ENCODE measurements at places on chromosomes 5 and 9. TPM values are rescaled to one million over a fixed set of nuclear protein-coding genes. Genes with fewer than 3 reads are reported as not detected.

Gene ARHGEF37
- 1.2 TPM for total RNA-seq

GRCh38 chr9:34463098-34463900 lies 4.7 kb downstream of the DNAI1 start:
- DNase-seq, result no peak

Gene ZBTB26
- 9.8 TPM for total RNA-seq

DNA sequence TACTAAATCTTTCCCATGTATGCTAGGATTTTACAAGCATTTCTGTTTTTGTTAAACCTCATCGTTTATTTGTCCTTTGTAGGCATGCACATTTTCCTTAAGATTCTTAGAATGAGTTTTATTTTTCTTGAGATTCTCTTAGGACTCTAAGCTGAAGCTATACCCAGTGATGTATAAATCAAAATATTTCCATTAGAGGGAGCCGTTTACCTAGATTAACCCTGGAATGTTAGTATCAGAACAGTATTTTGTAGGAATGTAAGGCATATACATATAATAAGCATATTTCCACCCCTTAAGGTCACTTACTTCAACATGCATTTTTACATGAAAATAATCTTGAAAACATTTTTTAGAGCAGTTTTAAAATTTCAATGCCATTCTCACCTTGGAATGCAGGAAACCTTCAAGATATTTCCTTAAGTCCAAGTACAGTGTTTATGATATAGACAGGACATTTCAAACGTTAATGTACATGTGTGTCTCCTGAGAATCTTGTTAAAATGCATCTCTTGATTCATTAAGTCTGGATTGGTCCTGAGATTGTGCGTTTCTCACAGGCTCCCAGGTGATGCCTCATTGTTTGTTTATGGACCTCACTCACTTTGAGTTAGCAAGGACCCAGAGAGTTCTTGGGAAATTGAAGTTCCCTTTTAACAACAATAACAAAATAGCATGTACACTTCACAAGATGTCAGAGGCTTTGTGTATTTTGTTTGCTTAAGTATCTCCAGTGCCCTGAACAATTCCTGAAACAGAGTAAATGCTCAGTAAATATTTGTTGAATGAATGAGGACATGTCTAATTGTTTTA lies 34.9 kb upstream of the FCHO2 start:
- DNase-seq, result no peak

Gene TMEM245
- total RNA-seq, result 67.3 TPM

Gene F2RL2
- under 0.01 TPM for total RNA-seq

DNA sequence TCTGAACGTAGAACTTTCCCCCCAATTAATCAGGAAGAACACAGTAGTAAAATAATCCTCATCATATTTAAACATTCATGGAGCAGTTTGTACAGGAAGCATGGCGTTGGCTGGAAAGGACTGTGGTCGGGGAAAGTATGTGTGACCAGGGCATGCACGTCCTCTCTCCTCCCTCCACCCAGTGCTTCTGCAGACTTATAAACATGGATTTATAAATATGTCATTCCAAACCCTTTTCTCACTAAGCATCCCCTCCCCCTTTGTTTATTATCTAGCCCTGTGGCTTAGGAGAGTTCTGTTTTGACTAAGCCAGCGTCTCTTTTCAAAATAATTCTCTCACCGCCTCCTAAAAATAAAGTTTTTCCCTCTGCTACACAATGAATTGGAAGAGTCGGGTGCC lies 70.4 kb upstream of the DAP start:
- DNase-seq, result no peak

DNA sequence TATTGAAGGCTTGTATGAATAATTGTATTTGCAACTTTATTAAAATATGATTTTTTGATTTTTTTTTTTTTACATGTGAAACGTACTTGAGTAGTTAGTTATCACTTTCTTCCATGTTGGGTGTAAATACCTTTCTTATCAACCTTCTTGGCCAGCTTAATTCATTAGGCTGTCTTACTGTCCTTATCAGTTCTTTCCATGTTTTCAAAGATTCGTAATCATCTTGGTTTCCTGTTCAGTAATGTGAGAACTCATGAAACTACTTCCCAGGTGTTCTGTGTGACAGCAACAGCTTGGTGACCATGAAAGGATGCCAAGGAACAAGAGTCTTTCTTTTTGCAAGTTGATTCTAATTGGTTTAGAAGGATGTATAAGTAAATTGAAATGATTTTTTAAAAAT lies 100.0 kb downstream of the ADGRV1 start:
- DNase-seq, result no peak

DNA sequence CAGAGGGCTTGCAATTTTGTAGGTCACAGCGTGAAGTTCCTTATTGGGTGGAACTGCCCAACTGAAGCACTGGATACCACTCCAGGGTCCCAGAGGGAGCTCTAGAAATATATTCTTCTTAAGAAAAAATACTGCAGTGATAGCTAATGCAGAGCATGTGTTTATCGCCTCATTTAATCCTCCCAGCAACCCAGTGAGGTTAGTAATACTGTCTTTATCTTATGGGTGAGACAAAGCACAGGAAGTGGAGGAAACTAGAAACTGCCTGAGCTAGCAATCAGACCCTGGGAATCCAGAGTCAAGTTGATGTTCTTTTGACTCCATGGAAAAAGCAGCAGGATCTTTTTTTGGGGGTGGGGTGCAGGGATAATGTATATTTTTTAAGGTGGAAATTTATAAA lies 153.3 kb downstream of the PJA2 start:
- no peak for DNase-seq

Gene C9
- total RNA-seq, result under 0.01 TPM

Gene GOLGA2
- 40.4 TPM for total RNA-seq

Gene ANKRD34B
- total RNA-seq, result 0.41 TPM

Gene CCL27
- 0.41 TPM for total RNA-seq

Gene KLF9
- 9.8 TPM for total RNA-seq

DNA sequence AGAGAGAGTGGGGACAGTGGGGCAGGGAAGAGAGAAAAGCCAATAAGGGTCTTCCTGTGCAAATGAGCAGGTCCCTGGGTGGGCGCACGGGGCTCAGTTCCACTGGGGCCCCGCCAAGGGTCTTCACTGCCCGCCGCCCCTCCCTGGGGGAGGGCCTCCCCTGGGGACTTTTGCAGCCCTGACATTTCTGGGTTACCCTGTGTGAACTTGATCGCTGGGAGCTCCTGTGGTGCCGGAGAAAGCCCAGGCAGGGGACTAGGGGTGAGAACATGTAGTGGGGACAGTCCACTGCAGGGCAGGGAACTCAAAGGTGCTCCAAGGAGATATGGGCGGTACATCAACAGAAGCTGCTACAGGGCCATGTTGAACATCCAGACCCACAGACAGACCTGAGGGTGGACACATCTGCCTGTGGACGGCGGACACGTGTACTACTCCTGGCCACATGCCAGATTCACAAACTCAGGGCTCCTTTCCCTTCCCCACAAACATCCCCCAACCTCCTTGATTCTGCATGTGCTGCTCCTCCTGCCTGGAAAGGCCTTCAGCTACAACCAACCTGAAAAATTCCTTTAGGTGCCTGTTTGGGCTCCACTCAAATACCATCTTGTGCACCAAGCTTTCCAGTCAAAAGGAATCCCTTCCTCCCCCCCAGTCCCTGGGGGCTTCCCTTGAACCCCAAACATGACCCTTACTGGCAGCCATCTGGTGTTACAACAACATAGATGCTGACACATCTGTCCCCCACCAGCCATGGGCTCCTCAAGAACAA lies 43.0 kb upstream of the NEK6 start:
- DNase-seq, result no peak
